ENCODE measurements at places on chromosomes 2 and 18.

DNA sequence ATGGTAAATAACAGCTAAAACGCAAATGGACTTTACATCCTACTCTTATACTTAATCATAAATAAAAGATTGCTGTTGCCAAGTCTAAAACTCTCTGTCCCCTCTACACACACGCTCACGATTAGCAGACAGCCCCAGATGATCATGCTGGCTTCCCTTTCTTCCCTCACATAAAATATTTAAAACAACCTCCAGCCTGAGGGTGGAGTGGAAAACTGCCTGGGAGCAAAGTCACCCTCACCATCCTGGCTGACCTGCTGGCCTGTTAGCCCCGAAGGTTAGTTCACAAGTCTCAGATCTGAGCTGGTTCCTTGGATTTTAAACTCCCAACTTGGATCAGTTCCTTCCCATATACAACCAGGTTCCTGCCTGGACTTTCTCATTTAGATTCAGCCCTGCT lies 288.2 kb downstream of the NBAS start:
- DNase-seq: no peak

GRCh38 chr2:241777686-241778627 lies 1.3 kb downstream of the GAL3ST2 start:
- DNase-seq: peak; percentile 20

- DNase-seq: no peak
Measured at GRCh38 chr2:222982010-222982908, 69.7 kb upstream of the KCNE4 start.

- no peak for DNase-seq
Measured at GRCh38 chr18:5709476-5710095, 165.8 kb upstream of the EPB41L3 start.

DNA sequence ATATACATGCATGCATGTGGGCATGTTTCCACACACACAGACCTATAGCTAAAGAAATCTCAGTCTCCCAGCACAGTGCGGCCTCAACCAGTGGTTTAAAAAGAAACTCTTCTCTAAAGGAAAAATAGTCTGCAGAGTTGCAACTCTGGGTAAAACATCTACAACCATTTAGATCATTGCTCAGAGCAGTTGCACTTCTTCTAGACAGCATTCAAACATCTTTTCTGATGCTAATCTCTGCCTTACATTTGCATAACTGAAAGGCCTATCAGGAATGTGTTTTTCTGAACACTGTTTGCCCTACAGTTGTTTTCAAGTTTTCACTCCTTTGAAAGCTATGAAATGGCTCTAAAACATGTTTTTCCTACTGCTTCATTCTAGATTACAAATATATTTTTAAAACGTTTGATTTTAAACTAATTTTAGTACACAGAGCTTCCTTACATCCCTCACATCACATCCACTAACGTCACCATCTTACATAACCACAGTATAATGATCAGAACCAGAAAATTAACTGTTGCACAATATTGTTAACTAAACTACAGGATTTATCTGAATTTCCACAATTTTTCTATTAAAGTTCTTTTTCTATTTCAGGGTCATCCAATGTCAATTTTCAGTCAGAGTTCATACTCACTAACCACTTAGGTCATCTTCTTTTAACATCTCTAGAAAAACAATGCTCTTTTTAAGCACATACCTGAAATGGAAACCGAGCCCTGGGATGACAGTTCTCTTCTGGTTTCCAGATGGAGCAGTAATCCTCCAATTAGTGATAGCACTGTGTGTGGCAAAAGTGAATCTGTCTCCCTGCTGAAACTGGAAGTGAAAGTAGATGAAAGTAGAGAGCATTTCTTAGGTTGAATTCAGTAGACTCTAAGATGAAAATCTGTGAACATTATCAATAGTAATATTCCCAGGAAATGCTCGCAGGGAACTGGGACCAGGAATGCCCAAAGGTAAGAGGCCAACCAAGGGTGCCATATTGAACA lies 501.6 kb upstream of the GCFC2 start:
- DNase-seq: no peak

DNA sequence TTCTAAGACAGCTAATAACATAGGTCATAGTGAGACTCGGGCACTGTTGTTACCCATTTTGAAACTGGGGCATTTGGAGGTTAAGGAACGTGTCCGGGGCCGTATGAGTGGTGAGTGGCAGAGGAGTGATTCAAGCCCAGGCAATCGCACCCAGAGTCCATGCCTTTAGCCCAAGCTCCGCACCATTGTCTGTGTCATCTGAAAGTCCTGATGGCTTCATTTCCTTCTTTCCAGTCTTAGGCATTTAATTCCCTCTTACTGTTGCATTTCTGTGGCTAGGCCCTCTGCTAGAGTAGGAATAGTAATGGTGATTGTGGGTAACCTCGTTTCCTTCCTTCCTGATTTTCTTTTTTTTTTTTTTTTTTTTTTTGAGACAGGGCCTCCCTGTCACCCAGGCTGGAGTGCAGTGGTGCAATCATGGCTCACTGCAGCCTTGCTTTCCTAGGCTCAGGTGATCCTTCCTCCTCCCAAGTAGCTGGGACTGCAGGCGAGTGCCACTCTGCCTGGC lies 49.8 kb upstream of the ASB1 start:
- DNase-seq: no peak

GRCh38 chr2:85584857-85585780 lies 888 bp downstream of the VAMP5 start:
- DNase-seq: no peak

DNA sequence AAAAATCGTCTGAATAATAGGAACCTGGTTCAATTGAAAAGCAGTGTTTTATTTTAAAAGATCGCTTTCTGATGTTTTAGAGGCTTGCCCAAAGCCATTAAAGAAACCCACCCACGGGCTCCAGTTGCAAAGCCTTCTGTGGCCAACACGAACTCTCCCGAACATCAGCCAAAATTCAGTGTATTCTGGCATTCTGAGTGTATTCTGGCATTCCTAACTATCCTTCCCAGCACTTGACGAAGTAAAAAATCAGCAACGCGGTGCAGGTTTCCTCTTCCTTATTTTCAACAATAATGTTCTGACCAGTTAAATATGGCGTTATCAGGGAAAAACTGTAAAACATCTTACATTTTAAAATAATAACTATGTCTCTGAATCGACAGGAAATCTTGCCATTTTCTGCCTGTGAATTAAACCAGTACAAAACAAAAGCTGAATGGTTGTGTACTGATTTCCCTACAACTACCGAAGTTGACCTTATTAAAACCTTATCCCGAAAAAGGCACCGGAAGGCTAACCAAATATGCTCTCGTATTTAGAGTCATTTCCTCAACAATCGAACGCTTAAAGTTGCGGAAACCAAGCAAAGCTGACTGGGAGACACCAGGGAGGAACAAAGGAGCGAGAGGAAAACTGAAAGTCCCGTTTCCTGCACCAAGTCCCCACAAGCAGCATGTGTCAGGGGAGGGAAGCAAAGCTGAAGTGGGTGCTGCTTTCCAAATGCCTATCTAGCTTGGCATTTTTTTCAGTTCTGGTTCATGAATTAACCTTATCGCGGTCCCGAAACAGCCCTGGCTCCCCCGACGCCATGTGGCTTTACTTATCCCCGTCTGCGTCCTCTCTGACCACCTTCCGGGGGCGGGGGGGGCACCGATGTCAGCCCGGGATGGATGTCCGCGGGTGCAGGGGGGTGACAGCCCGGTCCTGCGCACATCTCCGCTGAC lies 44.3 kb downstream of the ZNF516 start:
- DNase-seq: peak; percentile 41

DNA sequence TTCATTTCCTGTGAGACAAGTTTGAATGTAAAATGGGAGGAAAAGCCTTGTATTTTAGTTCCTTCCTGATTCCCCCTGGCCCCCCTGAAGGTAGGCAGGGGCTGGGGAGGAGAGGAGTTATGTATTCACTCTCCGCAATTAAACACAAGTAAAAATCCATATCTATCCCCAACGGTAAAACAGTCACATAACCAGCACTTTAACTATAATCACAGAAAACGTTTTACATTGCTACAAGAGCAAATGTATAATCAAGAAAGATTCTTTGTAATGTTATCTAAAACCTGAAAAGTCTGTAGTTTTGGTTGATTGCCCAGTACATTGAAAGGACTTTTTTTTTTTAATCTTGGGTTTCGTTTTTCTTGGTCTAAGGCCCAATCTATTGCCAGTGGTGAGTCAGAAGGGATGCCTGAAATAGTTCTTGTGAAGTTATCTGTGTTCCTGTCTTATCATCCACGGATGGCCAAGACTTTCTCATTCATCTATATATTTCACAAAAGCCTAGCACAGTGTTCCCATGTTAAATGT lies 34.5 kb upstream of the CCNYL1 start:
- no peak for DNase-seq

GRCh38 chr2:2886922-2887321 lies 490.7 kb downstream of the EIPR1 start:
- no peak for DNase-seq

- no peak for DNase-seq
Measured at GRCh38 chr18:22713511-22713910, 219.6 kb upstream of the RBBP8 start.

- no peak for DNase-seq
Measured at GRCh38 chr2:191846515-191847476, at the start of gene CAVIN2. Gene CAVIN2 (minus strand): TSS chr2:191847088. CDS start chr2:191846925, 163 bp downstream.

- DNase-seq: no peak
Measured at GRCh38 chr2:8394569-8395359, 287.1 kb upstream of the ID2 start.

DNA sequence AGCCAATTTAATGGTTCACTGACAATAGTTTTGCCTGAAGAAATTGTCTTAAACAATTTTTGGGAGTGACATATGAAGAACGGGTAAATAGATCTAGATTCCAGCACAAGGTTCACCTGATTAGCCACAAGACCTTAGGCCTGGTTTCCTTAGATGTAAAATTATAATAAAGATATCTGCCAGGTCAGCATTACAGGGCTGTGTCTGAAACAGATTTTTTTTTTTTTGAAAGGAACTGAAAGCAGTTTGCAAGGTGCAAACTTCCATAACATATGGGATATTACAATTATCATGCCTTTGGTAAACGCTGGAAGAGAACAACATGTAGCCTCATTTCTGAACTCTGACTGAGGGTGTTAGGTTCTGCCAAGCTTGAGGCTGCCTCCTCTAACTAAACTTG lies 599.4 kb downstream of the ERBB4 start:
- no peak for DNase-seq

DNA sequence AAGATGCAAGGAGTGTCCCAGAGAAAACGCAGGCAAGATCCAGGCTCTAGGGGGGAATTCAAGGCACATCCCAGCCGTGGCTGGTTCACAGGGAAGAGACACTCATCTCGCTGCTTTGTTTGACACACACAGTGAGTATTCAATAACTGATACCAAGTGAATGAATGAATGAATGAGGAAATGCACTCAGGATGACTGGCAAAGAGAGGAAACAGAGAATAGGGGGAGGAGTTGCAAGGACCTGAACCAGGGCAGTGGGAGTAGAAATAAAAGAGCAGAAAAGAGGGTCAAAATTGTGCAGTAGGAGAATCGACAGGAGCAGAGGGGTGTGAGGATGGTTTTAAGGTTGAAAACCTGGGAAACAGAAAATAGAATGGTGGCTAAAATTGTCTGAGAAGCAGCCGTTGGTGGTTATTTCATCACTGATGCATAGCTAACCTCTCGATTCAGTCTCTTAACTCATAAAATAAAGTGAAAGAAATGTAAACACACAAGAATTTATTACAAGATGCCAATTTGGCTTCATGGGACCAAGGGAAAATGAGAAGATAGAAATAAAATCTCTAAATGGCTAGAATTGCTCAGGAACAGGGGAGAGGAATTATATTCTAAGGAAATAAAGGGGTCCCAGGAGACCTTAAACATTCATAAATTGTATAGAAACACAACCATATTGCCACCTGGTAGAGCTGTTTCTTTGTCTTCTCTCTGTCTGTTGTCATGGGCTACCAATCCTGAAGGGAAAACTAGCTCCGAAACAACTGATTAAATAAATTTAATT lies 63.9 kb upstream of the PHLPP1 start:
- DNase-seq: no peak

GRCh38 chr2:73839653-73840411 lies 11.1 kb downstream of the STAMBP start:
- no peak for DNase-seq

DNA sequence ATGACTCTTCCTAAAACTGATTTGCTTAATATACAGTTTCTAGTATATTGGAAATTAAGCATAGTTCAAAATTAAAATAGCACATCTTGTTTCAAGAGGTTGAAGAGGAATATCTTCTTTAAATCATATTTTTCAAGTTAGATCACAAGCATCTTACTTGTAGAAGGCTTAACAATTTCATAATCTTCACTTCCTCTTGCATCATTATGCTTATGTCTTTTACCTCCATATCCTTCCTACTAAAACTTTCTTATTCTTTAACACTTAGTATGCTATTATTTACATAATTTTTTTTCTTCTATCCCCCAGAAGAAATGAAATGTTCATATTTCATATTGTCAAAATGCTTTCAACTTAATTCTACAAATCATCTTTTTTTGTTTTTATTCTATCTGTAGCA lies 1354.9 kb upstream of the TMEFF2 start:
- no peak for DNase-seq

DNA sequence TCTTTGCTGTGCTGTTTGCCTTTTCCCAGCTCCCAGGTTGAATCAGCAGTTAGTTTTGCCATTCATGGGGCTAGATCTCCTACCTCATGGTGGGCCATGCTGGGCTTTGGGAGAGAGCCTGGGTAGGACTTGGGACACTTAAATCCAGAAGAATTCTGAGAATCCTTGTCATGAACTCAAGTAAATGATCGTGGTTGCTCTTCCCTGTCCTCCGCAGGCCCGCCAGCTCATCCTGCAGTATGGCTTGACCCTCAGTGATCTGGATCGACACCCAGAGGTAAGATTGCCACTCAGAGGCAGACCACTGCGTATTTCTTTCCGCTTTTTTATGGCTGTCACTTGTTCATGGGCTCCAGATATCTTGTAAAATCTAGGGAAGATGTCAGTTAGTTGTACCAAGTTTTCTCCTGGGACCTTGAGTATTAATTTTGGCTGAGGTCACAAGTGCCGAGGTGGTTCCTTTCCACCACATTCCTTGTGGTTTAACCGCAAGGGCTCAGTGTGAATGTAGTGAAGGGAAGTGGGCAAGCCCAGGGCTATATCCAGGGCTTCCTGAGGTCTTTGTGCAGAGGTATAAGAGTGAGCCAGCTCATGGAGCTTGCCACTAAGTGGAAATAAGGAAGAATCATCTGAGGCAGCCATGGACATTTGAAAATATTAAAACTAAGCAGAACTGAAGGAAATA lies 37.7 kb downstream of the RPIA start:
- no peak for DNase-seq

DNA sequence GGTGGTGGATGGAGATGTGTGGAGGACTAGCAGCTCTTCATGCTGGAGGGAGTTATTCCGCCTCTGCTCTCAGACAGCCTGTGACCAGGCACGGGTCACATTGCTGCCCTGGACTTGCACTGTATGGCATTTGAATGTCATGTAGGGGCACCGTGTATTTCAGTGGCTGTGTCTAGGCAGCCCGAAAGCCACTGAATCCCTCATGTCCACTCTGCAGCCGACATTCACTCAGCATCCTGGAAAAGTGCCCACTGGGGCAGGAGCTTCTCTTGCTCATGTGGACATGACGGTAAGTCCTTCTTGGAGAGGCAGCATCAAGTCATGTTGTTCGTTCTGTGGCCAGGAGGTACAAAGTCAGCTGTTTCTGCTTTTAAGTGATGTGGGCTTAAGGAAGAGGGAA lies 127.9 kb downstream of the SH3RF3 start:
- DNase-seq: no peak

GRCh38 chr2:27966466-27966865 lies 75.9 kb downstream of the BABAM2 start:
- DNase-seq: no peak

- no peak for DNase-seq
Measured at GRCh38 chr2:9697909-9698308, 67.1 kb upstream of the YWHAQ start.

All from D341Med (cell line).